ENCODE measurements at places on chromosomes 6 and 20.

DNA sequence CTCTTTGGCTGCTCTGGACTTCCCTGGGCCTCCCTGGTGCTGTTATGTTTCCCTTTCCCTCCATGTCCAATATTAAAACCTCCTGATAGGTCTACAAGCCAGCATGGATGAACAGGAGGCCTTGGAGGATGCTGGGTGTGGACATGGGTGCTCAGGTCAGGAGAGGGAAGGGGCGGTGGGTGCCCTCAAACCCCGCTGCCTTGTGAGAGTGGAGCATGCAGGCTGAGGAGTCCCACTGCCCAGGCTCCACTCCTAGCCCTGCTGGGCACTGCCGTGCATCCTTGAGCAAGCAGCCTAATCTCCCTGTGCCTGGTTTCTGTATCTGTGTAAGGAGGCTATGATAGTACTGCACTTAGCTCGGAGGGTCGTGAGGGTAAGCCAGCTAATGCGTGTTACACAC is 18.4 kb upstream of the CCDC167 start:
- DNase-seq, result no peak

GRCh38 chr6:44219053-44219814 is 2.5 kb downstream of the MYMX start:
- DNase-seq, result peak; percentile 76

GRCh38 chr6:161171207-161171606 is 102.7 kb downstream of the AGPAT4 start:
- no peak for DNase-seq

DNA sequence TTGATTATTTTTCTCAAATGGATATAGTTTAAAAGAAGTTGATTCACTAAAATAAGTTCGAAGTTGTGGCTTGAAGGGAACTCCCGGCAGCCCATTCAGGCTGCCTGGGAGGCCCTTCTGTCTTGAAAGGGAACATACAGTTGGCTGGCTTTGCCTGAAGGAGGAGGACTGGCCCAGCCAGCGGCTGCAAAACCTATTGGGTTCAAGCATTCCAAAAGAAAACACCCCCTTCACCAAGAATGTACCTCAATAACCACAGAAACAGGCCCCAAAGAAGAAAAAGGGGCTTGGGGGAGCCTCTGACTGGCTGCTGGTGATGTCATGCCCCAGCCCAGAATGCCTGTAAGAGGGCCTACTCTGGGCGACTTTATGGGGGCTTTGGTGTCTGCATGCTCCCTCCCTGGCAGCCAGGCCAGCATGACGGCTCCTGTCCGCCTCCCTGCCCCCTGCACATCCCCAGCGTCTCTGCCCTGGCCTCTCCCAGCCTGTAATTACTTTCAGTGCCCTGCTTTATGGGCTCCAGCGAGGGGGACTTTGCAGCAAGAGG is 36.5 kb downstream of the MAFB start:
- DNase-seq, result no peak

DNA sequence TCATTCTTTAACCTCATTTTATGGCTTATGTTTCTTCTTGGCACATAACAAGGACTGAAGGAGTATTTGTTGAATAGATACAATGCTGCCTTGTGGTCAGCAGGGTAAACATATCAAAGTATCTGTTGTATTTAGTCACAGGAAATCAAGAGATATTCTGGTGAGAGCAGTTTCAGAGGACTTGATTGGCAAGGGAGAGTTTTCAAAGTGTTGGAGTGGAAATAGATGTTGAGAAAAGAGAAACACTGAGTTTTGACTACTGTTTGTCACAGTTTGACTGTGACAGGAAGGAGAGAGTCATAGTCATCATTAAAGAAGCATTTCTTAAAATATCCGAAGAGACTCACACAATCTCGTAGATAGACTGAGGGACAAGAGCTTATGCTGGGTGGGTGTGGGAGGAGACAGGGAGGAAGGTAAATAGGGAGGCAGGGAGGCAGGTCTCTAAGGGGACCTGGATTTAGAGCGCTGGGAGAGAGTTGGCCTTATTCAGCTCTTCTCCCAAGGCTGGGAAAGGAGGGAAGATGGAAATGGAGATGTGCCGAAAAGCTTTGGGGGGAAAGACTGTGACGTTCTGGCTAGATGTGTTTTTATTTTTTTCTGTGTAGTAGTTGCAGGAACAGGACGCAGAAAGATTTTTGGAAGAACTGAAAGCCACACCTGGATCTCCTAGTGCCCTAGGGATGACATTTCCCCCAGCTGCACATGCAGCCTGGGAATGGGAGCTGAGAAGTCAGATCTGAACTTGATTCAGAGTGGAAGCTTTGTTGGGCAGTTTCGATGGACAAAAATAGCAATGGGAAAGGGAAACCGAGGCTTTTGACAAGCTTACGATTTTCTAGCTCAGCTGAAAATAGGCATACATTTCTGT is 65.0 kb upstream of the IFNGR1 start:
- DNase-seq, result peak; percentile 75

DNA sequence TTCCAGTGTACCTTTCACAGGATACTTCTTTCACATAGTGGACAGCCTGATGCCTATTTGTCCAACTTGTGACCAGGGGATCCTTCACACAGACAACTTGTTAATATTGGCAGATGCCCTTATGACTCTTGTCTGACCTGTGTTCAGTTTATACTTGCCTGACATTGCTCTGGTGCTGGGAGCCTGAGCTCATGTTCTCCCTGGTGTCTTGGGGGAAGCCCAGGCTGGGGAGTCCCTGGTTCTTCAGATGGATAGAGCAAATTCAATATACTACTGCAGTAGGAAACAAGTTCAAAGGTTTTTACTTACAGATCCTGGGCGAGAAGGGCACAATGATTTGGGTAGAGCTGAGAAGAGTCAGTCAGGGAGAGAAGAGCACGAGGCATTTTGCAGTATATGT is 76.1 kb downstream of the NKAIN2 start:
- no peak for DNase-seq

- no peak for DNase-seq
These were observed 14.6 kb downstream of the POM121L2 start for GRCh38 chr6:27297484-27297856.

Measured in LHCN-M2 (cell line).